ENCODE measurements at places on chromosomes 1 and 21.

GRCh38 chr1:175678471-175678870 lies 64.9 kb downstream of the TNR start:
- no peak for DNase-seq

GRCh38 chr21:45405819-45406762 lies 1.1 kb downstream of the COL18A1 start:
- DNase-seq: no peak

DNA sequence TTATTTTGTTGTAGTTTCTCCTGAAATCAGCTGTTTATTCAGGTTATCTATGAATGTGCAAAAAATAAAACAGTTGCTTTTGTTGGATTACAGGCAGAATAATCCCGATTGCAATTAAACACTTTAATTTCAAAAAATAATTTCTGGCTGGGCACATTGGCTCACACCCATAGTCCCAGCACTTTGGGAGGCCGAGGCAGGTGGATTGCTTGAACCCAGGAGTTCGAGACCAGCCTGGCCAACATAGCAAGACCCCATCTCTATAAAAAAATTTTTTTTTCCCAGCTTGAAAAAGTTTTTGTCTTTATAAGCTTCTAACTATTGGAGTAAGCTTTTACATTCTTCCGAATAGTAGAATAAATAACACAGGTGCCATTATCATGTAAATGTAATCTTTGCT lies 15.3 kb downstream of the RCAN3 start:
- DNase-seq: no peak

DNA sequence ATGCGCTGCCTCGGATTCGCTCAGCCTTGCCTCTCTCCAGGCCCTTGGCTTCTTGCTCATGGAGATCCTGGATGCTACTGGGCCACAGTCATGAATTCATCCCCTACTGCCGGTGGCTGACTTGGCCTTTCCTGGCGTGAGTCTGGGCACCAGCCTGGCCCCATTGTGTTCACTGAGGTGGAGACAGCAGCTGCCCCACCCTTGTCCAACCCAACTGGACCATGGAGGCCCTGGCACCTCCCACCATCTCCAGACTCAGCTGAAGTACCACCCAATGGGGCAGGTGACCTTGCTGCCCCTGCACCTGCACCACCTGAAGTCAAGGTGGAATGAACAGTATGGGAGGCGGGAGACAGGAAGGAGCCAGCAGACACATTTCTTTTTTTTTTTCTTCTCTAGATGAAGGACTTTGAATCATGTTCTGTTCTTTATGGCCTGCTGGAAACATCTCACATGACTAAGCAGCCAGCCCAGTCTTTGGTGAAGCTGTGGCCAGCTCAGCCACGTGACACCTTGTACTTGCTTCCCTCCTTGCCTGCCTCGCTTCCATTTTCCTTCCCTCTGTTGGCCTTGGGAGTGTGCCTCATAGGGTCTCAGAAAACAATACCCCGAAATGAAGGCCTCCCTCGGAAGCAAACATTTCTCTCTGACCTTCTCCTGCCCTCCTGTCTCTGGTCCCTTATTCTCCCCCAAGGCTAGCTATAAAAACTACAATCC lies 3.8 kb upstream of the SLC30A2 start:
- no peak for DNase-seq

DNA sequence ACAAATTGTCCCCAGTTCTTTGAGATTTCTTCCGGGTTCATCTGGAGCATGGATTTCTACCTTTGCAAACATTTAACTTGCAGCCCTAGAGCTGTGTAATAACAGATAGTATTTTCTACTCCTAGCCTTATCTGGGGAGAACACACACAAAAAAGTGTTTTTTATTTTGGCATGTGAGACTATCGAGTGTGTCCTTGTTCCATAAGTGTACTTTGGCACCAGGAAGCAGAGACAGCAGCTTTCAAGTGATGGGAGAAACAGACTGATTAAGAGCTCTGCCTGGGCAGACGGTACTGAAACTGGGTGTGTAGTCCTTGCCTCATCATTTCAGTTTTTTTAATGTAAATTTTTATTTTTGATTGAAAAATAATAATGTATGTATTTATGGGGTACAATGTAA lies 297.4 kb downstream of the ST6GALNAC3 start:
- no peak for DNase-seq

DNA sequence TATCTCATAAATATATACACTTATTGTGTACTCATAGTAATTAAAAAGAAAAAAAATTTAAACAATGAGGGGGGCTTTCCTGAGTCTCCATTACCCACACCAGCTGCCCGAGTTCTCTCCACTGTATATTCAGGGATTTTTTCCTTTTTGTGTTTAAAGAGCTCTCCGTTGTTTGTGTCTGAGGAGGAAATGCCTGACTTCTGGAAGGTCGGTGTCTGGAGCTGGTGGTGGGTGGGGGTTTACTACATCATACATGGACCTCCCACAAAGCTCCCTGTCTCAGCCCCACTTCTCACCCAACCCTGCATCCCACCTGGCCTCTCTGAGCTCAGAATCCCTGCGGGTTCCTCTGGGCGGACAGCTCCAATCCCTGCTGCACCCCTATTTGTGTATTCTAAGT lies 64.1 kb upstream of the ETV3 start:
- DNase-seq: no peak

DNA sequence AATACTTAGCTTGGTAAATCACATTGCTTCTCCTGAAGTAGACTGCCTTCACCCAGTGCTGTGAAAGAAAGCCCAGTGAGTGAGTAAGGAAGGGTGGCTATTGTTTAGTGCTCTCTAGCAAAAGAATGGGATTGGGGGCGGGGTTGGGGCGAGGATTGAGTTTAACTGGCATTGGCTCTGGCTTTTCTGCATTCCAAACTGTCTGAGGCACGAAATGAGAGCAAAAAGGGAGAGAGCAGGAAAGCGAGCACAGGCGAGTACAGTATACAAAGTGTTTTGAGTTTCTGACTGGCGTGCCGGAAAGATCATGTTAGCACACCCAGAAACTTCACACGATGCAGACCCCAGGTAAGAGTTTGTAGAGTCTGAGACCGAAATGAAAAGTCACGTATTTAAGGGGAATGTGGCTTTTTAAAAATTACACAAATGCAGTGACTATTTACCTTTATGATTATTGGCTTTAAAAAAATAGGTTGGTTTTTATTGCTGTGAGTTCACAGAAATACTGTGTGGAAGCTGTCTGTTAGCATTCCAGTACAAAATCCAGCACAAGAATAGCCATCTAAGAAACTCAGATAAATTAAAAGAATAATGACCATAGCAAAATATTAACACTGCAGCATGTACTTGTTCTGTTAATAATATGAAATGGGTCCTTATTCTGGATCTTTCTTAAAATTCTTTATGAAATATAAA lies 155.4 kb downstream of the CLEC20A start:
- no peak for DNase-seq

GRCh38 chr1:166738873-166739272 lies 100.4 kb upstream of the POGK start:
- no peak for DNase-seq

DNA sequence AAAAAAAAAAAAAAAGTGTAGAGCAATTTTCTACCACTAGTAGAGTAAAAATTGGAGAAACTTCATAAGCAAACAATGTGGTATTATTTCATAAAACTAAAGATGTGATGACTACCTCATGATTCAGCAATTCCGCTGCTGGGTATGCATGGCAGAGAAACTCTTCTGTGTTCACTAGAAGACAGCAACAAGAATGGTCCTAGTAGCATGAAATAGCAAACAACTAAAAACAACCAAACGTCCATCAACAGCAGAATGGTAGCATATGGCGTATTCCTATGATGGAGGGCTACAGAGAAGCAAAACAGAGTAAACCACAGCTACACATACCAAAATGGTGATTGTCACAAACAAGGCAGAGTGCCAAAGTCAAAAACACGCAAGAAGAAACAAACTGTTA lies 18.9 kb downstream of the HTR1D start:
- DNase-seq: no peak

GRCh38 chr1:241034203-241034936 lies 322.6 kb downstream of the RGS7 start:
- DNase-seq: no peak

DNA sequence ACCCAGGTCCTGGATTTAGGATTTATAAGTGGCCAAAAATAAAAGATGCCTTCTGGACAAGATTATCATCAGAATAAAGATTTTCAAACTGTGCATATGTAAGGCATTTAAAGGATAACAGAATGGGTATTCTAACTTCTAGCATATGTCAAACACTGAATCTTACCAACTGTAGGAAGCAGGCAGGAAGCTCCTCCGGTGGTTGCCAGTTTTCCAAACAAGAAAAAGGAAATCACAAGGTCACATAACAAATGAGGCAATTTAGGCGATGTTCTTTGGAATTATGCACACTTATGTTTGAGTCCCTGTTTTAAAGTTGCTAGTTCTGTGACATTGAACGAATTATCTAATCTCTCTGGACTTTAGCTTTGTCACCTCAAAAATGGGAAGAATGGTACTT lies 48.9 kb downstream of the ATP6V1G3 start:
- no peak for DNase-seq

DNA sequence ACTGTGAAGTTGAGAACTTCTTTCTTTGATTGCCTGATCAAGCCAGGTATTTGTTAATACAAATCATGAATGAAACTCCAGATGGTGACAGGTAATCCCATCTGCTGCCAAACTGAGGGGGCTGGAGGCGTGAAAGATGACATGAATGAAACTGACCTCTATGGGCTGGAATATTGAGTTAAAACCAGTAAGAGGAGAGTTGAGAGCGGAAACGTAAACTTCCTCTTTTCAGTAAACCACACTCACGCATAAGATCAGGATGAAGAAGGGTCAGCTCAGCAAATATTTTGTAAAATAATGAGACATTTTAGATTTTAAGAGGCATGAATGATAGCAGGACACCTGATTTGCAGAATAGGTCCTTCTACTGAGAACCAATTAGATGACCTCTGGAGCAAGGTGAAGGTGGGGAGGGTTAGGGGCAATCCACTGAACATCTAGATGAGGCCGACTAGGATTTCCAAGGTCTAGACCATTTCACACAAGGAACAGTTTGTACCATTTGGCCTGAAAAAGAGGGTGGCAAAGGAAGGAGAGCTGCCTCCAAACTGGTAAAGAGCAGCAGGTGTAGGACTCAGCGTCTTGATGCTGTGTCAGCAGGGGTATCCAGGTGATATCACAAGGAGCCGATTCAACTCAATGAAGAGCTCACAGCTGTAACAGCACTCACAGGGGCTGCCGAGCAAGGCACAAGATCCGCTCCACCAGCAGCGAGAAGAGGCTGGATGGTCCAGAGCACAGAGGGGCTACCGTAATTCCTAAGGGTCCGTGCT lies 132.6 kb downstream of the NTPCR start:
- no peak for DNase-seq

GRCh38 chr1:42504535-42505128 lies 41.5 kb downstream of the CCDC30 start:
- no peak for DNase-seq

GRCh38 chr1:235050911-235051360 lies 77.7 kb downstream of the TOMM20 start:
- DNase-seq: no peak

GRCh38 chr1:109890115-109890953 lies 20.3 kb upstream of the CSF1 start:
- no peak for DNase-seq
